ENCODE measurements at places on chromosomes 3 and 15.

GRCh38 chr15:64865998-64866520, 24.3 kb downstream of the PLEKHO2 start:
- DNase-seq: no peak

DNA sequence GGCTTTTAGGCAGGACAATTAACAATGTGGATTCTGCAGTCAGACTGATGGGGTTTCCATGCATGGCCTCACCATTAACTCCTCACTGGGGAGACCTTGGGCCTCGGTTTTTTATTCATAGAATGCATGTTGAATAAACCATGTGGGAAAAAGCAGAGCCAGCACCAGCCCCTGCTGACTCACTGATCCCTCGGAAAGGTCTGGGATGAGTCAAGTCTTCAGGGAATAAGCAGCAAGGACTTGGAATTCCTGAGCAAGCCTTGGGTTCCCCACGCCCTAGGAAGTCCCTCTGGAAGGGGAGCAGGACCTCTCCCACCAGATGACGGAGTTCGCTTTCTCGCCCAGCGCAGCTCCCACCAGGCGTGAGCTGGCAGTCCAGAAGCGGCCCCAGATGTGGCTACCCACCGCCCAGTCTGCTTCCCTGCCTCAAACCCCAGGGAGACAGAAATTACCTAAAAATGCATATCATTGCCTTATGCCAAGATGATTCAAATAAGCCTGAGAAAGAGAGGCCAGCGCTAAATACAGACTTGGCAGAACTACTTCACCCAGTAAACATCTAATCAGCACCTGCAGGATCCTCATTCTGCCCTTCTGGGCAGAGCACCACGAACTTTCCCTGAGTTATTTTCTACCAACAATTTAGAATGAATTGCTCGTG, 45.4 kb downstream of the BTD start:
- DNase-seq: no peak

DNA sequence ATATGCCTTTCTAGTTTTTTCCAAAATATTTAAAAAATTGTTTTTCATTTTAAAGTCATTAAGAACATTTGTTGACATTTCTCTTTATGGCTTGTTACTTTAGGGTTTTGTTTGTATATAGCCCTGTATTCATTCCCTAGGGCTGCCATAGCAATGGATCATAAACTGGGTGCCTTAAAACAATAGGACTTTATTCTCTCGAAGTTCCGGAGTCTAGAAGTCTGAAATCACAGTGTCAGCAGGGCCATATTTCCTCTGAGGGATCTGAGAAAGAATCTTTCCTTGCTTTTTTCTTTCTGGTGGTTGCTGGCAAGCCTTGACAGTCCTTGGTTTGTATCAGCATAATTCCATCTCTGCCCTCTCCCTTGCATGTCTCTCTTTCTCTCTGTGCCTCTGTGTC, 63.4 kb upstream of the CADPS start:
- DNase-seq: no peak

DNA sequence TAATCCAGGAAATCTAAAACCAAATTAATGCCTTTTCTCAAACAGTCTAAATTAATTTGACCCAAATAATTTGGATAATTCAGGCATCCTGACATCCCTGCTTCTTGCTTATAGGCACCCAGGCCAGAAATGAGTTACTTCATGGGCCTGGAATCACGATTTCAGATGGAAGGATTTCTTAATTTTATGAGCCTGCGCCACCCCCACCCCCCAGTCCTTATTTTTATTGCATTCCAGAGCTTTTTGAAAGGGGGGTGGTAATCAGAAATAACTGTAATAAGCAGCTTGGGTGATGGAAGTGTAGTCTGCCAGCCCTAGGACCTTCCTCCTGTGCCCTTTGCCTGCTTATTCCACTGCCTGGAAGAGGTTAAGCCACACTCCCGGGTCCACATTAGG, 1.3 kb downstream of the AP2M1 start:
- DNase-seq: no peak

DNA sequence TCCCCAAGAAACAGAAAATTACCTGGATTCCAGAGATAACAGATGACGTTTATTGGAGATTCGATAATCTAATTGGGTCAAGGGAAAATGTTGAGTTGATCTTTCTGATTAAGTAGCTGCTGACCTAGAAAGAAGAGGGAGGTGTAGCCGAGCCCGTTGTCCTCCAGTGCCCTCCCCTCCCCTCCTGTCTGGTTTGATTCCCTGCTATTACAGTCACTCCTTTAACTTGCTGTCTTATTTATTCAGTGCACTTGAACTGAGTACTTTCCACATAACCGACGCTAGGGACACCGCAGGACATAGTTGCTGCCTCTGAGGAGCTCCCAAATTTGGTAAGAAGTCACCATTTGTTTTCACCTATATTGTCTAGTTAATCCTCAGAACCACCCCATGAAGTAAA, 103.7 kb downstream of the AQP9 start:
- DNase-seq: no peak

DNA sequence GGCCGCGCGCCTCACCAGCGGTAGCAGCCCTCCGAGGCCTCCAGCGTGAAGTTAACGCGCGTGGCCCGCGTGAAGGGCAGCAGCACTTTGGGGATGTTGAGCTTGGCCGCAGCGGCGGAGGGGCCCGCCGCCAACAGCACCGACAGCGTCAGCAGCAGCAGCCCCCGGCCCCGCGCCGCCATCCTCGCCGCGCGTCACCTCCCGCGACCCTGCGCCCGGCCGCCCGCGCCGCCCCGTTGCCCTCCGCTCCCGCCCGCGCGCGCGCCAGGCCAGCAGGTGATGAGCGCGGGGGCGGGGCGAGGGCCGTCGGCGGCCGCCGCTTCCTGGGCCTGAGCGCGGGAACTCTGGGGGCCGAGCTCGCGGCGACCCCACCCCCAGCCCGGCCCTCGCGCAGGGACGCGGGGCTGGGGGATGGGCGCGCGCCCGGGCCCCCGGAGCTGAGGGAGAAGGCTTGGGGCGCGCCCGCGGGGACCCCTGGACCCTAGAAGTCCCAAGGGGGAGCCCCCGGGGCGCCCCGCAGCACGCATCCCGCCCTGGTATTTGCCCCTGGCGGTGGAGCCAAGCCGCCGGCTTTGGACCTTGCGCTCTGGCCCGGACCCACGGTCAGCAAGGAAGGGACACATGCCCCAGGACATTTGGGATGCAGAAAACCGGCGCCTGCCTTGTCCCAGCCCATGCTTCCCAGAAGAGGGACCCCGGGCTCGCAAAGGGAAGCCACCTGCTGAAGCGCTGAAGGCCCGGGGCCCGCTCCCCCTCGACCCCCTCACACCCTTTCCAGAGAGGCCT, at the start of gene NUP210:
Gene NUP210 (minus strand): TSS at position 278 of the 786 bp plus-strand sequence. CDS start 96 bp downstream, at position 182.
- DNase-seq: peak; percentile 48

- DNase-seq: no peak
Measured at GRCh38 chr3:136658946-136659682, 93.1 kb downstream of the STAG1 start.

- DNase-seq: no peak
Measured at GRCh38 chr3:82505079-82505756, 743.8 kb upstream of the GBE1 start.

DNA sequence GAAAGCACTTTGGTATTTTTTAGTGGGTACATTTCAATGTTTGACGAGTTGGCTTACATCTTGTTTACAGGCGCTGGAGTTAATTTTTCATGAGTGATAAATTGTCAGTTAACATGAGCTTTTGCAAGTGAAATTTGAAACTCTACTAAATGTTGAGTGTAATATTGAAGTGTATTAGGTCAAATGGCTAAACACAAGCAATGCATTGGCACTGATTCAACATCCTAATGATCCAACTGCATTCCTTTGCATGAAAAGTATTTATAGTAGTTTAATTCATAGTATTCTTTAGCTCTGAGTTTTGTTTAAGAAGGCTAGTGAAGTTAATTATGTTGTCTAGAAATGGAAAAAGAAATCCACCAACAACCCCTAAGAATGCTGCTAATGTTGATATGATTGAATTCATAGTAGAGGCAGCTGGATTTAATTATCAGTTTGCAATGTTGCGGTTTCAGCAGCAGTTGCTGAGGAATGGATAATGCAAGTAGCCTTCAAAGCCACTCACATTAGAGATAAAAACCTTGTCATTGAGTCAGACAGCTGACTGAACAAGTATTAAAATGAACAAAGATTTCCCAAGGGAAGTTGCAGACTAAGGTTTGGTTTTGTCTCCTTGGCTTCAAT, 245.6 kb upstream of the GOLIM4 start:
- DNase-seq: no peak

DNA sequence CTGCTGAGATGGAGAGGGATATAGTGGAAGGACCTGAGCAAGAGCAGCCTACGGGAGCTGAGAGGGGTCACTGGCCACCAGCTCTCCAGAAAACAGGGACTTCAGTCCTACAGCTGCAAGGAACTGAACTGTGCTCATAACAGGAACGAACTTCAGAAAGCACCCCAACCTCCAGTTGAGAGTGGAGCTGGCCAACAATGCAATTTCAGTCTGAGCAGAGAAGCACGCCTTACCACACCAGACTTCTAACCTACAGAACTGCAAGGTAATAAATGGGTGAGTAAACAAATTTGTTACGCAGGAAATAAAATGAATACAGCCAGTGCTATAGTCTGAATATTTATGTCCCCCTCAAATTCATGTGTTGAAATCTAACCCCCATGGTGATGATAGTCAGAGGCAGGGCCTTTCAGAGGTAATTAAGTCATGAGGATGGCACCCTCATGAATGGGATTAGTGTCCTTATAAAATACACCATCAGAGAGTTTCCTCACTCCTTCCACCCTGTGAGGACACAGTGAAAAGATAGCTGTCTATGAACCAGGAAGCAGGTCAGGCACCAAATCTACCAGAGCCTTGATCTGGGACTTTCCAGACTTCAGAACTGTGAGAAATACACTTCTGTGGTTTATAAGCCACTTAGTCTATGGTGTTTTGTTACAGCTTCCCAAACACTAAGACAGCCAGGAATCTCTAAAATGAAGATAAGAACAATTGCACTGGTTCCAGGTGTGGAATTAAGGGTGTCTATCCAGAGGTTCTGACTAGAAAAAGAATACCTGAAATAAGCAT, 58.6 kb downstream of the SYNM start:
- no peak for DNase-seq

DNA sequence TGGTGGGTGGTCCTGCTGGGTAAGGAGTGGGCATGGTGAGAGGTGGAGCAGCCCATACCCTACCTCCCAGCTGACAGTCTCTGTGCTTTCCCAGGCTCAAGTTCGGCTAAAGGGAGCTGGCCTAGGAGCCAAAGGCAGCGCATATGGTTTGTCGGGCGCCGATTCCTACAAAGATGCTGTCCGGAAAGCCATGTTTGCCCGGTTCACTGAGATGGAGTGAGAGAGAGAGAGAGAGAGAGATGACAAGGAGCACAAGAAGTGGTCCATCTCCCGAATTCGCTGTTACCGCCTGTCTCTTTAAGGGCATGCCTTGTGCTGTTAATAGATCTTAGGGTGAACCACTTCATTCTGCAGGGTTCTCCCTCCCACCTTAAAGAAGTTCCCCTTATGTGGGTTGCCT, 29.5 kb downstream of the RBM5 start:
- no peak for DNase-seq

GRCh38 chr3:142694225-142694624, 29.6 kb upstream of the TRPC1 start:
- no peak for DNase-seq

DNA sequence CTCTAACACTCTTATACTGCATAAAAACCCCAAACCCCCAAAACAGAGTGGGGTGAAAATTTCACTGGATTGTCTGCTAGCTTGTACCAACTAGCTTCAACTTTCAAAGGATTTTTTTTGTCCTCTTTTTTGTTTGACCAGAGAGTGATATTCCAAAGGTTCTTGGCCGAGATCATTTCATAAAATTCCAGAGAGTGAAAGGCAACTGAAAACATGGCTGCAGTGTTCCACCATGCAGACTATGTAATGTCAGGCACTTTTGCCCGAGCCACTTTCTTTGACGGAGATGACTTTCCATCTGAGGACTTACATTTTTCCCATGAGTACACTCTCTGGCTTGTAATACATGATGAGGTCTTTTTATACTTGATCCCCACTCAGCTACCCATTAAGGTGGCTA, 107.5 kb downstream of the TIGIT start:
- DNase-seq: no peak

DNA sequence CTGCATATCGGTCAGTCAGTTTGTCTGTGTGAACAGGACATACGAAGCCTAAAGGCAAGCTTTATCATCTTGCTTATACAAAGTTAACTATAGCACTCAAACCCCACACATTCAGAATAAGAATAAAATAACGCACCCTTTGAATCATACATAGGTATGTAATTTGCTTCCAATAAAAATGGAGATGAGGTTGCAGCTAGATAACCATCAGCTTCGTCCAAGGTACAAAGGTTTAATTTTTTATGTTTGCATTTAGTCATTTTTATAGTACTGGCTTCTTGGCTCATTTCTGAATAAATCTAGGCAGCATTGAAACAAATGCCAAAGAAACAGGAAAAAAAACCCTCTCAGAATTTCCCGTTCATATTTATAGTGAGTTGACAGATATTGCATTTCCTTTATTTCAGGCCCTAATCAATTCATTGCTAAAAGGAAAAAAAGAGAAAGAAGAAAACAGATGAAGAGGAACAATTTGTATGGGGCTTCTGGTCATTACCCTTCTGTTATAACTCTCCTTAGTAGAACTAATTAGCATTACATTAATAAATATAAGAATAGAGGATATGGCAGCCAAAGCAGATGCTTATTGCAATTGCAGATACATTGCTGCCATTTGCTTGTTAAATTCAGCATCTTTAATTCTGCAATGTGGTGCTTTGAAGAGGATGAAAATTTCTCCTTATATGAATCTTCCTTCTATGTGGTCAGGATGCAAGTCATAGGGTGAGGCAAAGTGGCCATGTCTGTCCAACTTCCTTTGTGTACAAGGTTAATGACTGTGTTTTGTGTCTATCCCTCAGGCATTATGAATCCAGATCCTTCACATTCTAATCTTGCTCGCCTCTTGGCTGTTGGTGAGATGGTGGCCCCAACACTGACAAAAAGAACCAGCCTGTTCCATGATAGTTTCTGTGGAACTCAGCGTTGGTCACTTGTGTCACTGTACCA, 550.0 kb downstream of the AGBL1 start:
- DNase-seq: no peak

- no peak for DNase-seq
Measured at GRCh38 chr3:97070302-97070701, 255.9 kb downstream of the EPHA6 start.

GRCh38 chr3:72523429-72524151, 324.7 kb downstream of the SHQ1 start:
- no peak for DNase-seq

GRCh38 chr3:190554197-190554596, 40.3 kb downstream of the IL1RAP start:
- no peak for DNase-seq

All from activated T-helper 9 cell treated with anti-CD3 and anti-CD28 coated beads, Interleukin-2, amount 50 U/mL, for 16 hours (primary cell).